Stimulated activated CD4-positive, alpha-beta T cell treated with anti-CD3 and anti-CD28 coated beads, Interleukin-15, amount 100 ng/mL, for 1 hour (primary cell): ENCODE measurements at places on chromosomes 6 and 20.

GRCh38 chr6:113414511-113414910, 442.6 kb upstream of the MARCKS start:
- no peak for DNase-seq

DNA sequence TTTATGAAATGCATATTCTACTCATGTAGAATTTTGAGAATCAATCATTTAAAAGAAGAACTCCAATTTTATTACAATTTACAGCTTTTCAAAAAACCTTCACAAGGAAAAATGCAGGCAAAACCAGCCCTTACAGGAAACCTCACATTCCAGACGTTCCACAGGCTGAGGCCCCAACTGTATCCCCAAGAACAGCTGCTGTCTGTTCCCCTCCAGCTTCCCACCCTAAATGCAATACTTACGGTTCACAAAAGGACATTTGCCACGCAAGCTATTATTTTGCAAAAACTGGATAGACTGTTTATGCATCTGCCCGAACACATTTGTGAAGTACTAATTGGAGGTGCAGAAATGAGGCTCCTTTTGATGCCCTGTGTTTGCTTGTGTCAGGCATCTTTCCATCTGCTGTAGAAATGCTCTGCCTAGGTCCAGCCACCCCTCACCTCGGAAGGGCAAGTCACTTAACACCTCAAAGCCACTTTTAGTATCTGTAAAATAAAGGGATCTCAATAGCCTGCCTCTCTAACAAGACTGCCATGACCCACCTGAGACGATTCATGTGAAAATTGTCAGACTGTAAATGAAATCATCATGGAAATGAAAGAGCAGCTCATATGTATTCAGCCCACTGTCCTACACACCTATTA, 26.5 kb downstream of the PDE10A start:
- DNase-seq: no peak

DNA sequence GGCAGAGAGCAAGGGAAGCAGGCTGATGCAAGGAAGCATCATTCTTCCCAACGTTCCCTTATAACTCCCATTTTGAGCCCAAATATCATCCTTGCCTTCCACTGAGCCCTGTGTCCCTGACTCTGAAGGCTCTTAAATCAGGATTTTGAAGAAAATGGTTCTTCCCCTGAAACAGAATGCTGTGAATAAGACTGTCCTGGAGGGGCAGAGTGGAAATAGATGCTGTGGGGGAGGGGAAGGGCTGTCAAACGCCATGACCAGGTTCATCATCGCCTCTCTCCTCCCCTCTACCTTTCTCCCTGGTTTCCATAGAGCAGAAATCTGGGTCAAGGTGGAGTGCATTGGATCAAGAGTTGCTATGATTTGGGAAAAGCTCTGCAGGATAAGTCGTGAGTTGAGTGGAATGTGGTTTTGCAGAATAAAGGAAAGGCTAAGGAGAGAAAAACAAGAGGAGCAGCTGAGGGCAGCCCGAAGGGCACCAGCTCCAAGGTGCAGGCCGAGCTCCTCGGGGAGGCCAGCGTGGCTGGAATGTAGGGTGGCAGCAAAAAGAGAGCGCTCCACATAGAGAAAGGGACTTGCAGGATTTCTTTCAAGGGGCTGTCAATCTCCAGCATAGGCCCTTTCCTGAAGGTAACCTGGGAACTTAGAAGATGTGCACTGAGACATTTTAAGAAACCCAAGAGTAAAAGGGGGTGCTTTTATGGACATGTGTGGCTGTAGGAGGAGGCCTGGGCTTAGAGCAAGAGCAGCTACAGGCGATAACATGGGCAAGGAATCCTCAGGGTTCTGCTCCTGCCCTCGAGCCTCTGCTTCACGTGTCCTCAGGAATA, 120.8 kb upstream of the CDYL start:
- DNase-seq: no peak

- DNase-seq: no peak
Observed at GRCh38 chr6:37368961-37369320, 15.2 kb downstream of the RNF8 start.

DNA sequence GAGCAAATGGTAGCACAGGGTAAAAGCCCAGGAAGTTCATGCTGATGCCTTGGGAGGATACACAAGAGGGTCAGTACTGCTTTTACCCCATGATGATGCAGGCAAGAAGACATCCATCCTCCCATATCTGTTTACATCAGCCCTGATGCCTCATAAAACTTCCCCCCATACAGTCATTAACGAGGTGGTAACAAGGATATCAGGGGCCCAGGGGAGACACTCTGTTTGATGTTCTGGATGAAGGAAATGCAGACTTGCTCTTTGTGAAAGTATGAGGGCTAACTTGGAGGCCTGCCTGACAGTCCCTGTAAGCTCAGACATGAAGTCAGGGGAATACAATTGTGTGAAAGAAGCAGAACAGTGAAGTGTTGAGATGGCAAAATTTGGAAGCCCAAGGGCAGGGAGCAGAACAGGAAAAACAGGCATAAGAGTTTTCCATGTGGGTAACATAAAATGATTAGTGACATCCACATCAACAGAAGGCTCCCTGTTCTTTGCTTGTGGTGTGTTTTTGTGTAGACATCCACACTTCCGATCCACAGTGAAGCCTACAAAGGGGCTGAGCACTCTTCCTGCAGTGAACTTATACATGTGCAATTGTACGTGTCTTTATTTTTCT, 813.4 kb downstream of the MAFB start:
- DNase-seq: no peak

- no peak for DNase-seq
Observed at GRCh38 chr20:10728873-10729670, 55.3 kb upstream of the JAG1 start.

DNA sequence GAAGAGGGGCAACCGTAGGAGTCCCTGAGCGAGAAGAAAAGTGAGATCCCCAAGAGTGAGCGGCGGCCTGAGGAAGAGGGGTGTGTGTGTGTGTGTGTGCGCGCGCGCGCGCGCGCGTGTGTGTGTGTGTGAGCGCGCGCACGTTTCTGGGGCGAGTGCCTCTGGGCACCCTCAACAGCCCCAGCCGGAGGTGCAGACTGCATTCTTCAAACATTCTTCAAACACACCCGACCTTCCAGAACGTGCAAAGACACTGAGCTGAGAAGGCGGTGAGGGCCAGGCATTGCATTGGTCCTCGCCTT, 76.2 kb upstream of the FOXP4 start:
- DNase-seq: no peak

GRCh38 chr6:36052097-36052496, 24.5 kb downstream of the MAPK14 start:
- no peak for DNase-seq

DNA sequence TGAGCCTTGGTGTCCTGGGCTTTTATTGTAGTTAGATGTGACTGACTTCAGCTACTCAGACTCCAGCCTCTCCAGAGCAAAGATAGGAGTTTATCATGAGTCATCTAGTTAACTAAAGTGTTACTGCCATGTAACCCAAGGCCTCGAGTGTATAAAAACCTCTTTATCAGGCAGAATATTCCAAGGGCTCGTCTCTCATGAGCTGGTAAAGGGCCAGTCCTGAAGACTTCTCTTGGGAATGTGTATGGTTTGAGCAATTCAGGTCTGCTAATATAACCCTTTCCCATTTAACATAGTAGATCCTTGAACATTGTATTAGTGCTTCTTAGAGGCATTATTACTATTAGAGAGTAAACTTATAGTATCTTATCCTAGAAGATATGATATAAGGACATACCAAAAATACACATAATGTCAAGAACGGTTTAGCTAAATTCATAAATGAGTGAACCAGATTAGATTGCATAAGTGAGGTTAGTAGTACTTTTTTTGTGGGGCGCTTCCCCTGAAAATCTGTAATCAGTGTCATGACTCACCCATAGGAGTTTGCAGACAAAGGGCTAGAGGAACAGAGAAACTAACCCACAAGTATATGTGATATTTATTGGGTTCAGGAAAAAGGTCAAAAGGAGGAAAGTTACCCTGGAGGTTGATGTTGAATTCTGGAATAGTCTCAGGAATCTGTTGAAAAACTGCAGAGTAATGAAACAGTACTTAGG, 16.0 kb downstream of the DSE start:
- no peak for DNase-seq

DNA sequence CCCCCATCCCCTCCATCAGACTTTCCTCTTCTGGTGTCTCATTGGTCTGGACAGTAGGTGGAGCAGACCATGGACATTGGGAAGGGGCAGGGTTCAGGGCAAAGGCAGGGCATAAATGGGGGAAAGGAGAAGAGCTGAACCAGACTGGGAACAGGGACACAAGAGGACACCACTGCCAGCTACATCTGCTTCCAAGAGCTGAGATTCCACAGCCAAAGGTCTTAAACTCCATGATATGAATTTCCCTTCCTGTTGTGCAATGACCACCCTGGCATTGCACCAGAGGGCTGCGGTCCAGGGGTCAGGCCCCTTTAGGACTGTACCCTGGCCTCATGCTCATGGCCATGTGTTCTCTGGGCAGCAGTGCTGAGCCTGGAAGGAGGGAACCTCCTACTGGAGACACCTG, 137.9 kb downstream of the MAFB start:
- DNase-seq: no peak

GRCh38 chr6:127971945-127972391, 71.1 kb upstream of the THEMIS start:
- DNase-seq: peak; percentile 21

DNA sequence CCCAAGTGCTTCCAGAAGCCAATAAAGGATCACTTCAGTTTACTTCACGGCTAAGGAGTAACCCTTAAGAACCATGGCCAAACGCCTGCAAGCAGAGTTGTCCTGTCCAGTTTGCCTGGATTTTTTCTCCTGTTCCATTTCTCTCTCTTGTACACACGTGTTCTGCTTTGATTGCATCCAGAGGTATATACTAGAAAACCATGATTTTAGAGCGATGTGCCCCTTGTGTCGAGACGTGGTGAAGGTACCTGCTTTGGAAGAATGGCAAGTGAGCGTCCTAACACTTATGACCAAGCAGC, 2.5 kb downstream of the RFPL4B start:
- DNase-seq: no peak

DNA sequence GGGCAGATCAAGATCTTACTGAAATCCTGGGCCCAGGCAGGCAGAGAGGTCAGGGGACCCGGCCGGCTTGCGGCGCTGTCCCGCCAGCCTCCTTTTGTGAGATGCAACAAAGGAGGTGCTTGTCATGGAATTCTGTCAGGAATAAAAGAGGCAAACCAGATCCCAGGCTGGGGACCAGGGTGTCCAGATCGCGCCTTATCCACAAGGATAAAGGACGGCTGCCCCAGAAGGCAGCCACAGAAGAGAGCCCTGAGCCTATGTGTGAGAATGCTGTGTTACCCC, 42.6 kb upstream of the CDH22 start:
- DNase-seq: no peak

GRCh38 chr6:35489995-35490791, 6.7 kb downstream of the TEAD3 start:
- no peak for DNase-seq

- no peak for DNase-seq
Observed at GRCh38 chr20:4667371-4667773, 54.3 kb upstream of the PRND start.

GRCh38 chr6:129680633-129681032, 29.3 kb downstream of the ARHGAP18 start:
- DNase-seq: no peak

DNA sequence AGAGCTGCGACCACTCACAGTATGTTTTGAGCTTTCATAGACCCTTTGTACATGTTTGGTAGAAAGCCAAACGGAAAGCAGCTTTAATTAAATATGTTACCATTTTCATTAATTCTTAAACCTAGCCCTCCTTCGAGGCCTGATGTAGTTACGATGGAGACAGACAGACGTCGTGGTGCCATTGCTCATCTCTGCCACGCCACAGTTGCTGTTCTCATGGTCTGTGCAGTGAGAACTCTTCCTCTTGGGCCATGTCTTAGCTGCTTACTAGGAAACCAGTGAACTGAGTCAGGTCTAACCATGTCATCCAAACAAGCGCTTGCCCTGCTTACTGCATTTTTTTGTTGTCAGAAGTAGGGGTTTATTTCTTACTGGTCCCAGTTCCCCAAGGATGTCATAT, 62.8 kb downstream of the SNX9 start:
- DNase-seq: no peak

GRCh38 chr6:141267420-141267819, 865.3 kb upstream of the GJE1 start:
- DNase-seq: no peak

GRCh38 chr6:157239671-157240058, 83.7 kb downstream of the TMEM242 start:
- no peak for DNase-seq

DNA sequence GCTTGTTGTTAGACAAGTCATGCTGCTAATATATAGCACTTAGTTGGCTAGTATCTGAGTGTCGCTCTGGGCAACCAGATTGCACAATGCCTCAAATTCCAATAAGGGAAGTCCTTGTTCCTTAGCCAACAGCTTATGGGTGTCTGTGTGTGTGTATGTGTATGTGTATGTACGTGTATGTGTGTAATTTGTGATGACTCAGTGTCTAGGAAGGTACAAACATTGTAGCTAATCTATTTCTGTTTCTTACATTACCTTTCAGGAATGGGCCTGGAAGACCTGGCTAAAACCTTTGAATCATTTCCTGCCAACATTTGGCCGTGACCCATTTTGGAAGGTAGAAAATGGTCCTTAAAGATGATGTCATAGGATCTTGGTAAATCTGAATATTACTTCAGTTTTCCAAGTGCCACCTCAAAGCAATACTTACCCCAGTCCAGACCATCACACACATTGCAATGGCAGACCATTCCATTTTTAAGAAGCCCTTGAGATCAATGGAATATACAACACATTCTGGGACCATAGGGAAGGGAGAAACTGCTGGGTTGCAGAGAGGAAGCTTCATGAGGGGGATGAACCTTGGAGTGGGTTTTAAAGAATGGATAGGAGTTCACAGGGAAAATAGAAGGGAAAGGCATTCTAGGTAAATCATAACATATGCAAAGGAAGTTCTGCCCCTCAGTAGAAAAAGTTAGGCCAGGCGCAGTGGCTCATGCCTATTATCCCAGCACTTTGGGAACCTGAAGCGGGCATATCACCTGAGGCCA, 25.1 kb downstream of the NEDD9 start:
- no peak for DNase-seq

DNA sequence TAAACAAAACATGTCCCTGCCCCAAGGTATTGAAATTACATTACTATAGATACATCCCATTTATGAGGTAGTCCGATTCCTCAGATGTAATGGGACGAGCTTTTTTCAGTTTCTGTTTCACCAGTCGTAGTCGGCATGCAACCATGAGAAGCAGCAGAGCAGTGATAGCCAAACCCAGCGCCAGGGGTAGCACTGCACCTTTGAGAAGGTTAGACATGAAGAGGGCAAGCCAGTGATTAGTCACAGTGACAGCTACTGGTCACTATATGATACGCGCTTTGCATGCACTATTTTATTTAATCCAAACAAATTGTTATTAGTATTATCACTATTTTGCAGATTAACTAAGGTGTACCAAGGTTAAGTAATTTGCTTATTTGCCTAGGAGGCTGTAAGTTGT, 43.7 kb downstream of the LRP11 start:
- DNase-seq: no peak

DNA sequence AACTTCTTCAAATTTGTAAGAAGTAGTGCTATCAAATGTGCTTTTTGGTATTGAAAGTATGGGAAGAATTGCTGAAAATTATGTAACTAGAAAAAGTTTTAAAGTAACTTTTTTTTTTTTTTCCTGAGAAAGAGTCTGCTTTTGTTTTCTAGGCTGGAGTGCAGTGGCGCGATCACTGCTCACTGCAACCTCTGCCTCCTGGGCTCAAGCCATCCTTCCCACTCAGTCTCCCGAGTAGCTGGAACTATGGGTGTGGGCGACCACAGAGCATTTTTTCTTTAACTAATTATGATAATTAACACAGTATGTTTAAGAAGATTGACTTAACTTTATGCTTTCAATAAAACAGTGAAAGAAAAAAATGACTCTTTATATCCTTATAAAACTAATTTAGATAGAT, 38.4 kb downstream of the BMP5 start:
- DNase-seq: no peak

- no peak for DNase-seq
Observed at GRCh38 chr6:167462514-167463312, 137.8 kb downstream of the TTLL2 start.
